IMR-90 (cell line): ENCODE measurements at places on chromosomes 2 and 18. TPM values are rescaled to one million over a fixed set of nuclear protein-coding genes. Genes with fewer than 3 reads are reported as not detected.
A peak's percentile ranks its signal among the peaks of the same experiment; 100 is the strongest.

SERPINB13 gene
- not detected in 2 replicates for total RNA-seq

FARP2 gene
- total RNA-seq: 30.8 and 38.6 TPM in 2 replicates

DSG1 gene
- not detected in 2 replicates for total RNA-seq

DCTN1 gene
- 204 and 229 TPM in 2 replicates for total RNA-seq

CABYR gene
- 3.6 and 4.1 TPM in 2 replicates for total RNA-seq

TFCP2L1 gene
- not detected in 2 replicates for total RNA-seq

CHRNG gene
- not detected in 2 replicates for total RNA-seq

APOB gene
- under 0.01 TPM in 2 replicates for total RNA-seq

CXCR4 gene
- not detected in 2 replicates for total RNA-seq

RNF152 gene
- total RNA-seq: 18.5 and 18.9 TPM in 2 replicates

- no peak for DNase-seq
- H3K27me3 ChIP-seq: no peaks in the 10 kb centered on the region
- H3K27ac ChIP-seq: peak overlapping the region; percentile 87
- H3K4me3 ChIP-seq: peak overlapping the region; percentile 71
Measured at GRCh38 chr18:12883372-12883683, 709 bp downstream of the PTPN2 start.

DNA sequence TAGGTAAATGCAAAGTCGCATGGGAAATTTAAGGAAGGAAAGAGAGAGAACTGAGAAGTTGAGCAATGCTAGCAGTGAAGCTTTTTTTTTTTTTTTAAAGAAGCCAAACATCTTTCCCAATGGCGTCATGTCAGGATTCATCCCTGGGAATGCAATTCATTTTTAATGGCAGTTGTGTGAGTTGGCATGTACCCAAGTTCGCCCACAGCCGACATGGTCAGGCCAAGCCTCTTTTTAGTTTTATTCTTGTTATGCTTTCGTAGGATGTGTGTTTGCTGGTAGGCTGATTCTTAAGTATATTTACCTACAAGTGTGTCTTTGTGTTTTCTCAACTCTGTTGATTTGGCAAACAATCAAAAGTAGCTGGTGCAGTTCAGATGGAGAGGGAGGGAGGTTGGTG is 127.6 kb upstream of the ITGA6 start:
- H3K4me3 ChIP-seq: no peak overlapping the region
- DNase-seq: peak; percentile 91
- no peaks in the 10 kb centered on the region for H3K36me3 ChIP-seq
- H3K27ac ChIP-seq: no peak overlapping the region
- no peaks in the 10 kb centered on the region for H3K4me1 ChIP-seq

DNA sequence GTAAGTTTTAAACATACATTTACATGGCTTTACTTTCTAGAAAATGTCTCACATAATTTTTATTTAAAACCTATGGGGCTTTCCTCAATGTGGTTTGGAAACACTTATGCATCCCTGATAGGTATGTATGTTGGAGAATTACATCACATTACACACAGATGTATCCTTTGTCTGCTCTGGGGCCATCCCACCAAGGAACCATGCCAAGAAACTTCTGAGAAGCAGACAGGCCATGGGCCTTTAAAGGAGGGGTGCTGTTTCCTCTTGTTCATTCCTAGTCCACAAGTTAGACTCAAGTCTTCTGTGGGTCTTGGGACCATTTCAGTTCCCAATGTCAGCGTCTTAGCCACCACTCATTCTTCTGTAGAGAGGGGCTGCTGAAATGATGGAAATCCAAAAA is 162.0 kb upstream of the SETBP1 start:
- no peak overlapping the region for H3K4me3 ChIP-seq
- H3K4me1 ChIP-seq: no peaks in the 10 kb centered on the region
- H3K27me3 ChIP-seq: no peaks in the 10 kb centered on the region
- H3K36me3 ChIP-seq: no peaks in the 10 kb centered on the region
- no peak overlapping the region for H3K27ac ChIP-seq
- DNase-seq: no peak

GRCh38 chr2:25817630-25818029 is 60.7 kb downstream of the ASXL2 start:
- H3K4me3 ChIP-seq: no peak overlapping the region
- no peak for DNase-seq
- peaks cover 3% of the 10 kb centered on the region; the same call in 1 of the 2 replicates for H3K4me1 ChIP-seq
- no peak overlapping the region for H3K27ac ChIP-seq

GRCh38 chr2:26850505-26850904 is 2.6 kb downstream of the DPYSL5 start:
- H3K27ac ChIP-seq: no peak overlapping the region
- no peaks in the 10 kb centered on the region for H3K36me3 ChIP-seq
- no peak overlapping the region for H3K4me3 ChIP-seq
- H3K27me3 ChIP-seq: peaks cover 82% of the 10 kb centered on the region

DNA sequence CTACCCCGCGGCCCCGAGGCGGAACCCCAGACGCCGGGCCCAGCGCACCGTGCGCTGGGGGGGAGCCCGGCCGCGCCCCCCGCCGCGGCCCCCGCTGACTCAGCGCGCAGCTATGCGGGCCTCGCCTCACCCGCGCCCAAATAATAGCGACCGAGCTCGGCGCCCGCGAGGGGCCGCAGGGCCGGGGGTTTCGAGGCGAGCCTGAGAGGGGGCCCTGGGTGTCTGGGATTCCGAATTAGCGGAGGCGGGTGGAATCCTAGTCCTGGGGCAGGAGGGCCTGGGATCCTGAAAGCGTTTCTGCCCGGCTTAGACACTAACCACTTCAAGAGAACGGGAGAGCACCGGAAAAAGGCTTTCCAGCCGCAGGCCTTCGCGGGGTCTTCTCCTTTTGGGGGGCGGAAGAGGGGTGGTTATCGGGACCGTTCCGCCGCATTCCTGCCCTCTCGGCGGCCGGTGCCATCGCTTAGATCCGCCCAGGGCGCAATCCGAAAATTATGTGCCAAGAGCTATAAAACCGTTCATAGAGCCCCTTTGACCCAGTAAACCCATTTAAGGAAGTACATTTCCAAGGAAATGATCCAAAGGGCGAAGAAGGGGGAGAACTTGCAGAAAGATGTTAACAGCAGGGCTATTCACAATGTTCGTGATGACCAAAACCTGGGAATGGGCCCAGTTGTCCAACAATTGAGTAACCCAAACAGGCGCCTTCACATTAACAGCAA is 681 bp upstream of the ROCK2 start:
- H3K4me1 ChIP-seq: peaks cover 5% of the 10 kb centered on the region; the same call in 1 of the 2 replicates
- no peaks in the 10 kb centered on the region for H3K27me3 ChIP-seq
- peak overlapping the region; percentile 87 for H3K4me3 ChIP-seq

DNA sequence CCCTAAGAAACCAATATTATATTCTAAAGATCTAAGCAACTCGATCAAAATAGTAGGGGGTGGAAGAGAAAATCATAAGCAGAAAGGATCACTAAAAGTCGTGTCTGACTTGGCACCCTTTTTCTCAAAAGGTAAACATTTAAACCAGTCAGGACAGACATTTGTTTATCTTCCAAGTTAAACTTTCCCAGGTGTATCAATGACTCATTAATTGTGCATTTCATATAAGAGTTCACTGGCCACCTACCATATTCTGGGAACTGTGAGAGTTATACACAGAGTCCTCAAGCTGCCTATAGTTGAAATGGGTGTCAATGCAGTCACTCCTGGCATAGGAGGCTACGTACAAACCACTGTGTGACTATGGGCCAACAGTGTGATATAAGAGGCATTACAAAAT is 4.8 kb upstream of the ACVR1 start:
- no peak for DNase-seq
- no peak overlapping the region for H3K27ac ChIP-seq
- peaks cover 2% of the 10 kb centered on the region; the same call in 1 of the 2 replicates for H3K4me1 ChIP-seq
- no peaks in the 10 kb centered on the region for H3K36me3 ChIP-seq
- no peak overlapping the region for H3K4me3 ChIP-seq

- H3K4me3 ChIP-seq: no peak overlapping the region
- H3K36me3 ChIP-seq: no peaks in the 10 kb centered on the region
- H3K4me1 ChIP-seq: no peaks in the 10 kb centered on the region
- no peak overlapping the region for H3K27ac ChIP-seq
- no peak for DNase-seq
Measured at GRCh38 chr2:54380670-54381069, 75.5 kb upstream of the SPTBN1 start.

DNA sequence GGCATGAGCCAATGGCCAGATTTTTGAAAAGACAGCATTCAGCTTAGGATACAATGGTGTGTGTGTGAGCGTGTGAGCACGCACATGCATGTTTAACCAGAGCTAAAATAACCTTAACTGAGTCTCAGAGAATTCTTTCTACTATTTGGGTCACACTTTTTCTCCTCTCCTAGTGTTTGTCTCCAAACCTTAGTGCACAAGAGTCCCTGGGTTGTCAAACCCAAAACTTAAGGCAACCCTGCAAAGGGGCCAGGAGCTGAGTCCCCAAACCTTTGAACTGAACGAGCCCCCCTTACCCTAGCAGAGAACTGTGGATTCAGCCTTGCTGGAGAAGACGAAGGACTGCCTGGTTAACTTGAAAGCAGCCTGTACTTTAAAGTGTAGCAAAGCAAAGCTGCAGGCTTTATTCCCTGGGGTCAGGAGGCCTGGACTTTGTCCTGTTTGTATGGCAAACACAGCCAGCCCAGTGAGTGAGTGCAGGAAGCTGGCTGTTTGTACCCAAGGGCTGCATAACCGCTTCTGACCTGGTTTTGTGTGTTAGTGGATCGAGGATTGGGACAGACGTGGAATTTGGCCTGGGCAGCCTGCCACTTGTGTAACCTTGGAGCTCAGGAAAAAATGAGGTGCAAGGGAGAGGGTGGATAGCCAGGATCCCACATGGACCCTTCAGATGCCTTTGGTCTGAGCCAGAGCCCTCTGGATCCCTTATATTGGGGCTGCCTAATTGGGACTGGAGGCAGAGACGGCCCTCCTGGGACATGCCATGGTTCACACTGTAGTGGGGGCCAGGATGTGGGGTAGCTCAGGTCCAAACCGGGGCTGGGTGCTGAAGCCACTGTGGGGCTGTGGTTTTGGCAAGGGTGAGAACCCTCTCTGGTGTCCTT is 6.4 kb upstream of the PSMD1 start:
- H3K27me3 ChIP-seq: peaks cover 36% of the 10 kb centered on the region
- no peak overlapping the region for H3K4me3 ChIP-seq
- H3K27ac ChIP-seq: no peak overlapping the region
- no peaks in the 10 kb centered on the region for H3K36me3 ChIP-seq
- no peak for DNase-seq

GRCh38 chr18:8911408-8912340 is 190.8 kb upstream of the NDUFV2 start:
- no peaks in the 10 kb centered on the region for H3K27me3 ChIP-seq
- DNase-seq: no peak
- no peak overlapping the region for H3K27ac ChIP-seq
- H3K4me3 ChIP-seq: no peak overlapping the region
- peaks cover 5% of the 10 kb centered on the region for H3K4me1 ChIP-seq

GRCh38 chr2:161117506-161117905 is 42.7 kb upstream of the TANK start:
- peaks cover 5% of the 10 kb centered on the region for H3K27me3 ChIP-seq
- no peak for DNase-seq
- H3K27ac ChIP-seq: no peak overlapping the region
- no peak overlapping the region for H3K4me3 ChIP-seq
- no peaks in the 10 kb centered on the region for H3K36me3 ChIP-seq

DNA sequence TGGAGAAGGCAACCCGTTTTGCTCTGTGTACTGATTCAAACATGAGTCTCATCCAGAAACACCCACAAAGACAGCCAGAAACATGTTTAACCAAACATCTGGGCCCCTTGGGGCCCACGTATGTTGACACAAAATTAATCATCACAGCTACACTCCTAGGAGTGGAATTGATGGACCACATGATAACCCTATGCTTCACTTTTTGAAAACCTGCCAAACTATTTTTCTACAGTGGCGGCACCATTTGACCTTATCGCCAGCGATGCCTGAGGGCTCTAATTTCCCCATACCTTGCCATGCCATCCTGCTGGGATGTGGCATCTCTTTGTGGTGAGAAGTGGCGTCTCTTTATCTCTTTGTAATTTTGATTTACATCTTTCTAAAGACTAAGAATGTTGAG is 38.5 kb downstream of the PSMG2 start:
- no peaks in the 10 kb centered on the region for H3K36me3 ChIP-seq
- no peak overlapping the region for H3K4me3 ChIP-seq
- peaks cover 3% of the 10 kb centered on the region; the same call in 1 of the 2 replicates for H3K4me1 ChIP-seq

DNA sequence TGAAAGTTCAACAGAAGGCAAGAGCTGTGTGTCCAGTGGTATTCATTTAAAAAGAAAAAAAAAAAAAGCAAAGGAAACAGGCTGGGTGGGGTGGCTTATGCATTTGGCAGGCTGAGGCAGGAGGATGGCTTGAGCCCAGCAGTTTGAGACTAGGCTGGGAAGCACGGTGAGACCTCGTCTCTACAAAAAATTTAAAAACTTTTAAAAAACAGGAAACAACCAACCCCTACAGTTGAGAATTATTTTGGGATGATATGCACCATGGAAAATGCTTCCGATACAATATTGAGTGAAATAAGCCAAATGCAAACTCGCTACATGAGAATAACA is 31.2 kb downstream of the PTPN18 start:
- no peak overlapping the region for H3K4me3 ChIP-seq
- no peaks in the 10 kb centered on the region for H3K27me3 ChIP-seq
- no peak overlapping the region for H3K27ac ChIP-seq
- H3K36me3 ChIP-seq: no peaks in the 10 kb centered on the region
- H3K4me1 ChIP-seq: peaks cover 6% of the 10 kb centered on the region

- peaks cover 5% of the 10 kb centered on the region for H3K4me1 ChIP-seq
- peak; percentile 43 for DNase-seq
- H3K27me3 ChIP-seq: no peaks in the 10 kb centered on the region
- H3K36me3 ChIP-seq: peaks cover 12% of the 10 kb centered on the region
Measured at GRCh38 chr18:48749768-48750167, 201.0 kb downstream of the SMAD7 start.

DNA sequence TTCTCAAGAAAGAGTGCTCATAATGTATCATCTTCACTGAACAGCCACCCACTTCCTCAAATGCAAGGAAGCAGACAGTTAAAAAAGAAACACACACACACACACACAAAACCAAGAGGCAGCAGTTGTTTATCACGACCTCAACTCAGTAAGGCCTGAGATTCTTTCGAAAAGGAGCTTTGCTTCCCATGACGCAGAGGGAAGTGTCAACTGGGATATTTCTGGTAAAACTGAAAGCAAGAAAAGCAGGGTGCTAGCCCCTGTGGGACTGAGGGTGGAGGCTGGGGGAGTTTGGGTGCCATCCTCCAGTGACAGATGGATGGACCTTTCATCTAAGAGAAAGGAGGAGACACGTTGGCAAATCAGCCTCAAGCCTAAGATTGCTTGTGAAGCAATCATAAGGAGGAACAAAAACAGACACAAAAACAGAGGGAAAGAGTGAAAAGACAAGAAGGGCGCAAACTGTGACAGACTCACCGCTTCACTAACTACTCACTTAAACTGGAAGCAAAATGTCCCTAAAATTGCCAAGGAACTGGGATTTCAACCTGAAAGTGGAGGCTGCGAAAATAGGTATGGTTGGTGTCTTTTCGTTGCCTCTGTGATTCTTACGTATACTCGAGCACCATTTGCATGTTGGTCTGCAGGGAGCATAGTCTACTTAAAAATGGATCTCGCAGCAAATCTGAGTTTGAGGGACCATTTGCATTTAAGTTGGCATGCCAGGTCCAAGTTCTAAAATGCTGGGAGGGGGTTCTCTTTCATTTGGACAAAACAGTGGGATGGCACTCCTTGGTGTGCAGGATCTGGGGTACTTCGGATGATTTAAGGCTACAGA is at the start of gene ARHGAP25:
TSS of gene ARHGAP25 (plus strand) at position 124 of the 838 bp plus-strand sequence. CDS start at position 513, 389 bp downstream.
- no peak within 1 kb of the TSS for H3K27ac ChIP-seq
- no peak within 1 kb of the TSS for H3K4me3 ChIP-seq
